ENCODE measurements at places on chromosomes 1 and 21. TPM values are rescaled to one million over a fixed set of nuclear protein-coding genes. Genes with fewer than 3 reads are reported as not detected.

The SRP9 gene
- 250 TPM for total RNA-seq

The CLDN17 gene
- not detected for total RNA-seq

The TNFRSF1B gene
- 0.40 TPM for total RNA-seq

The AADACL3 gene
- total RNA-seq, result not detected

The SEC16B gene
- total RNA-seq, result 0.72 TPM

The RBP7 gene
- total RNA-seq, result 5.8 TPM

The SYNC gene
- total RNA-seq, result 10.3 TPM

The FAM76A gene
- 5.5 TPM for total RNA-seq

The A3GALT2 gene
- total RNA-seq, result not detected
